ENCODE measurements at places on chromosomes 6 and 20. TPM values are rescaled to one million over a fixed set of nuclear protein-coding genes. Genes with fewer than 3 reads are reported as not detected.
A peak's percentile ranks its signal among the peaks of the same experiment; 100 is the strongest.

GRCh38 chr20:38460040-38460623 is 12.5 kb upstream of the RALGAPB start:
- no peaks in the 10 kb centered on the region for H3K4me1 ChIP-seq
- H3K27me3 ChIP-seq, result no peaks in the 10 kb centered on the region
- no peak for DNase-seq
- no peak overlapping the region for H3K27ac ChIP-seq
- H3K4me3 ChIP-seq, result no peak overlapping the region
- H3K36me3 ChIP-seq, result no peaks in the 10 kb centered on the region

DNA sequence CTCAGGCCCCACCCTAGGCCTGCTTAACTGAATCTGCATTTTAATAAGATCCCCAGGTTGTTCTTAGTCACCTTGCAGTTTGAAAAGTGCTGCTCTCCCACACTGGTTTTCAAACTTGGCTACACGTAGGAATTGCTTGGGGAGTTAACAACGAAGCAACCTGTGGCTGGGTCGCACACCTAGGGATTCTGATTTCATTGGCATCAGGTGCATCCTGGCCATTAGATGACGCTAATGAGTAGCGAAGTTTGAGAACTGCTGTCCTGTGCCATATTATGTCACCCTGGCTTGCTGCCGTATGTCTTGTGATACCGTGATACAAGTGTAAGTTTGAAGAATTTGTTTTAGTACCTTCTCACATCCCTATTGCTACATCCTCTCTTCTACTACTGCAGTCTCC is 28.2 kb upstream of the FUCA2 start:
- H3K27ac ChIP-seq, result no peak overlapping the region
- H3K4me1 ChIP-seq, result peaks cover 7% of the 10 kb centered on the region
- H3K4me3 ChIP-seq, result no peak overlapping the region
- no peak for DNase-seq

DNA sequence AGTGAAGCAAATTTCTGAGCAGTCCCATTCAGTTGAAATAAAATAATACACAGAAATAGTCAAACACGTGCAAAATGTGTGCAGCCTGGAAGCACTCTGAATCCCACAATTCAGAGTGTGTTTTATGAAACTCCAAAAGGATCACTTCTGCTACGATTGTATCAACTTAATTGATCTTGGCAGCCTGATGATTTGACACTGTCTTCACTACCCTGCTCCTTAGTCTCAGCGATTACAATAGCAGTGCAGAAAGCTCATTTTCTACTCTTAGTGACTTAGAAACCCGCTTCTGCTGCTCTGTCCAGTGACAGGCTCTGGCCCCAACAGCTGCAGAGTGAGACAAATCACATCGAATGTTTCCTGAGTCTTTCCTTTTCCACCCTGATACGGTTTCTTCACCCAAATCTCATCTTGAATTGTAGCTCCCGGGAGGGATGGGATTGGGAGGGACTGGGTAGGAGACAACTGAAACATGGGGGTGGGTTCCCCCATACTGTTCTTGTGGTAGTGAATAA is 16.2 kb upstream of the EMILIN3 start:
- no peak overlapping the region for H3K27ac ChIP-seq
- no peaks in the 10 kb centered on the region for H3K27me3 ChIP-seq
- H3K36me3 ChIP-seq, result no peaks in the 10 kb centered on the region
- peaks cover 6% of the 10 kb centered on the region for H3K4me1 ChIP-seq

GRCh38 chr6:1315560-1316386 is 3.9 kb downstream of the FOXQ1 start:
- no peak overlapping the region for H3K27ac ChIP-seq
- peak overlapping the region; percentile 75 for H3K4me3 ChIP-seq
- no peaks in the 10 kb centered on the region for H3K36me3 ChIP-seq
- no peak for DNase-seq
- peaks cover 18% of the 10 kb centered on the region for H3K4me1 ChIP-seq
- H3K27me3 ChIP-seq, result peaks cover 56% of the 10 kb centered on the region

DNA sequence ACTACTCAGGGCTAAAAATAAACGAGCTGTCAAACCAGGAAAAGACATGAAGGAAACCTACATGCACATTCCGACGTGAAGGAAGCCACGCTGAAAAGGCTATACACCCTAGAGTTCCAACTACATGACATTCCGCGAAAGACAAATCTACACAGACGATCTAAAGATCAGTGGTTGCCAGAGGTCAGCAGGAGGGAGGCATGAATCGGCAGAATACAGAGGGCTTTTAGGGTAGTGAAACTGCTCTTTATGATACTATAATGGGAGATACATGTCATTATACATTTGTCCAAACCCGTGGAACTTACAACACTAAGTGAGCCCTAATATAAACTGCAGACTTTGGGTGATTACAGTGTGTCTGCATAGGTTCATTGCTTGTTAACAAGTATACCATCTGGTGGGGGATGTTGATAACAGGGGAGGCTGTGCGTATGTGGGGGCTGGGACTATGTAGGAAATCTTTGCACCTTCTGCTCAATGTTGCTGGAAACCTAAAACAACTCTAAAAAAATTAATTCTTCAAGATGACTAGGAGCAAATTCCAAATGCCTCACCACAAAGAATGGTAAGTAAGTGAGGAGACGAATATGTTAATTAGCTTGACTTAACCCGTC is 132.2 kb upstream of the CDH4 start:
- DNase-seq, result no peak
- no peak overlapping the region for H3K27ac ChIP-seq
- no peaks in the 10 kb centered on the region for H3K4me1 ChIP-seq
- H3K27me3 ChIP-seq, result peaks cover 2% of the 10 kb centered on the region

DNA sequence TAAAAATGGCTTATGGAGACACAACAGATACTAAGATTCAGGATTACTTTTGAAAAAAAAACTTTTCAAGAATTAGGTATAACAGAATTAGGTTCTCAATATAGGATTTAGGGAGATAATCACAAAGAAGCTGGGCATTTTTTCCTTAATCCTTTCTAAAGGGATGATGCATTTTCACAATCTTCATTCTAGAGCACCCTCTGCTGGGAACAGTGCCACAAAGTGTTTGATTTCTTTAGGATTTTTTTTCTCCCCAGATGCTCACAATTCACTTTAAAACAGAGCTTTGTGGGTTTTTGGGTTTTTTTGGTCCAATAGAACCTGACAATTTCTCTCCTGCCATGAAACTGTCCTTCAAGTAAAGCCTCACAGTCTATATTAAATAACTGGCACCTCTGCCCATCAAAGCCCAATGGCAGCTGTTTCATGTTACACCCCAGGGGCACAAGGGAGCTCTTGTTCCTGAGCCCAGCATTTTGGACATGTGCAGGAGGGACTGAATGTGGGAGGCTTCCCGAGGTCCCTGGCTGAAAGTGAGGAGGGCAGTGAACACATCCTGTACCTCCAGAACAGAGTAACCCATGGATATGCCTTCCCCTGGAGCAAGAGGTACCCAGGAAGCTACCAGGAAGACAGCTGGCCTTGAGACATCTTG is 39.7 kb downstream of the PREP start:
- H3K4me1 ChIP-seq, result peaks cover 29% of the 10 kb centered on the region
- peak overlapping the region; percentile 74 for H3K27ac ChIP-seq
- no peak for DNase-seq
- H3K36me3 ChIP-seq, result no peaks in the 10 kb centered on the region

DNA sequence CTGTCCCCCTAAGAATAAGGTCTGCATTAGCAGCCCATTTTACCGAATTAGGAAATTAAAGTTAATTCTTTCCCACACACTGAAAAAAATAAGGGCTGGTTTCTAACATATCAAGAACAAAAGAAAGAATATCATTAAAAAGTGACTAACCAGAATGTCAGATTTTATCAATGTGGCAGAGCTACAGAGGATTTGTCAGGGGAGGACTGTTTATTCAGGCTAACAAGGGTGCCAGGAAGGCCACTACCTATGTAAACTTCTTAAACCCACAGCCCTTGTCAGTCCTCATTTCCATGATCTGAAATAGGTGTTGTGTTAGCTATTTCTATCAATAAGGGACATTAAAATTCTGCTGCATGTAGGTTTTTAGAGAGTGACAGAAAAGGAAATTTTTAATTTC is 76.4 kb downstream of the BACH2 start:
- H3K27me3 ChIP-seq, result no peaks in the 10 kb centered on the region
- H3K4me3 ChIP-seq, result no peak overlapping the region
- no peak for DNase-seq

GRCh38 chr20:36777167-36777566 is 3.6 kb upstream of the DSN1 start:
- H3K4me1 ChIP-seq, result peaks cover 12% of the 10 kb centered on the region
- DNase-seq, result no peak
- no peak overlapping the region for H3K4me3 ChIP-seq
- no peak overlapping the region for H3K27ac ChIP-seq

- peak overlapping the region; percentile 43 for H3K27ac ChIP-seq
- no peak overlapping the region for H3K4me3 ChIP-seq
- H3K27me3 ChIP-seq, result no peaks in the 10 kb centered on the region
- peaks cover 6% of the 10 kb centered on the region for H3K4me1 ChIP-seq
These were observed 311.6 kb upstream of the ECI2 start for GRCh38 chr6:4446982-4447381.

GRCh38 chr6:23608931-23609435 is 517.0 kb upstream of the NRSN1 start:
- no peak overlapping the region for H3K27ac ChIP-seq
- DNase-seq, result no peak
- no peaks in the 10 kb centered on the region for H3K4me1 ChIP-seq
- no peaks in the 10 kb centered on the region for H3K36me3 ChIP-seq

- H3K36me3 ChIP-seq, result no peaks in the 10 kb centered on the region
- H3K27ac ChIP-seq, result no peak overlapping the region
- H3K4me1 ChIP-seq, result no peaks in the 10 kb centered on the region
- DNase-seq, result no peak
These were observed 17.8 kb upstream of the SLC32A1 start for GRCh38 chr20:38706509-38706908.

GRCh38 chr6:6474170-6474920 is 114.2 kb upstream of the LY86 start:
- H3K27me3 ChIP-seq, result no peaks in the 10 kb centered on the region
- no peaks in the 10 kb centered on the region for H3K4me1 ChIP-seq
- H3K27ac ChIP-seq, result no peak overlapping the region
- H3K4me3 ChIP-seq, result no peak overlapping the region
- no peak for DNase-seq
- no peaks in the 10 kb centered on the region for H3K36me3 ChIP-seq

- H3K4me3 ChIP-seq, result no peak overlapping the region
- H3K27me3 ChIP-seq, result no peaks in the 10 kb centered on the region
- peak; percentile 88 for DNase-seq
- H3K36me3 ChIP-seq, result no peaks in the 10 kb centered on the region
- H3K4me1 ChIP-seq, result peaks cover 54% of the 10 kb centered on the region
- H3K27ac ChIP-seq, result peak overlapping the region; percentile 99
These were observed 95.1 kb upstream of the PTPN1 start for GRCh38 chr20:50415021-50415515.

GRCh38 chr6:169650959-169651292 is 50.9 kb downstream of the WDR27 start:
- no peaks in the 10 kb centered on the region for H3K36me3 ChIP-seq
- no peaks in the 10 kb centered on the region for H3K4me1 ChIP-seq
- H3K27me3 ChIP-seq, result no peaks in the 10 kb centered on the region
- DNase-seq, result no peak

- no peak overlapping the region for H3K4me3 ChIP-seq
- no peaks in the 10 kb centered on the region for H3K36me3 ChIP-seq
- H3K4me1 ChIP-seq, result peaks cover 16% of the 10 kb centered on the region
These were observed 2.6 kb downstream of the PRSS35 start for GRCh38 chr6:83514866-83515466.

- H3K27me3 ChIP-seq, result no peaks in the 10 kb centered on the region
- no peak overlapping the region for H3K27ac ChIP-seq
- DNase-seq, result no peak
- no peak overlapping the region for H3K4me3 ChIP-seq
- H3K36me3 ChIP-seq, result no peaks in the 10 kb centered on the region
- peaks cover 6% of the 10 kb centered on the region for H3K4me1 ChIP-seq
These were observed 35.1 kb downstream of the RBM38 start for GRCh38 chr20:57426271-57426689.

- H3K4me1 ChIP-seq, result peaks cover 9% of the 10 kb centered on the region
- no peaks in the 10 kb centered on the region for H3K27me3 ChIP-seq
- no peak for DNase-seq
These were observed 135.3 kb upstream of the ARMC2 start for GRCh38 chr6:108712946-108713345.

GRCh38 chr6:48826901-48827701 is 636.0 kb downstream of the MMUT start:
- no peaks in the 10 kb centered on the region for H3K4me1 ChIP-seq
- DNase-seq, result no peak
- no peak overlapping the region for H3K27ac ChIP-seq
- H3K36me3 ChIP-seq, result no peaks in the 10 kb centered on the region

- no peaks in the 10 kb centered on the region for H3K27me3 ChIP-seq
- H3K36me3 ChIP-seq, result no peaks in the 10 kb centered on the region
- H3K4me3 ChIP-seq, result no peak overlapping the region
- H3K27ac ChIP-seq, result no peak overlapping the region
- H3K4me1 ChIP-seq, result no peaks in the 10 kb centered on the region
These were observed 141.6 kb upstream of the SLC24A3 start for GRCh38 chr20:19070681-19071445.

DNA sequence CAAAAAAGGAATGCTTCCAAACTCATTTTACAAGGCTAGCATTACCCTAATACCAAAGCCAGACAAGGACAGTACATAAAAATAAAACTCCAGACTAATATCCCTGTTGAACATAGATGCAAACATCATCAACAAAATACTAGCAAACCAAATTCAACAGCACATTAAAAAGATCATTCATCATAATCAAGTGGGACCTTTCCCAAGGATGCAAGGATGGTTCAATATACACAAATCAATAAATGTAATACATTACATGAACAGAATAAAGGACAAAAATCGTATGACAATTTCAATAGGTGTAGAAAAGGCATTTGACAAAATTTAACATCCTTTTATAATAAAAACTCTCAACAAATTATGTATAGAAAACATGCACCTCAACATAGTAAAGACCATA is 66.6 kb upstream of the CNR1 start:
- no peak overlapping the region for H3K4me3 ChIP-seq
- H3K27ac ChIP-seq, result no peak overlapping the region
- no peak for DNase-seq
- H3K4me1 ChIP-seq, result no peaks in the 10 kb centered on the region
- no peaks in the 10 kb centered on the region for H3K36me3 ChIP-seq

DNA sequence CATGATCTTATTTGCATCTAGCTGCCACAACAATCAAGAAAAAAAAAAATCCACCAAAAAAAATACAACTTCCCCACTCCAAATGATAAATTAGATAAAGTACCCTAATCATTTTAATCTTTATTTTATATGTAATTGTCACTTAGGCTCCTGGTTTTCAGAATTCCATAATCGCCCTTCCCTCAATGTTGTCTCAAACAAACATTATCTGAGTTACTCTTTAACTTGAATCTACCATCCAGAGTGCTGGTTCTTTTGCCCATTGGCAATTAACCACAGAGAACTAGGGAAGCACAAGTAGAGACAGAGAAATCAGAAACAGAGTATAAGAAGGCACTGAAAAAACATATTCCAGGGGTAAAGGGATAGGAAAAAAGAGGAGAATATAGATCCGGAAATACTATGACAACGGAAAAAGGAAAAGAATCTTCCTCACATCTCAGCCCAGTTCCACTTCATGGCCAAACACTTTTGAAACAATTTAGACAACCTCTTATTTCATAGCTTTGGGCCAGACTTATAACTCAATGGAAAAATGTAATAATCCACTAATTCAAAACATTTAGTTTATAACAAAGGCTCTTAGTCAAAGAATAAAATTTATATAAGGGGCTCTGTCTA is 861 bp upstream of the NHSL1 start:
- no peak for DNase-seq
- no peak overlapping the region for H3K27ac ChIP-seq
- no peak overlapping the region for H3K4me3 ChIP-seq

Gene FERMT1
- total RNA-seq, result 0.36 TPM

Gene CALHM4
- not detected for total RNA-seq

Gene MAP3K5
- 4.5 TPM for total RNA-seq

Gene C6orf52
- total RNA-seq, result not detected
